Activated T-cell treated with anti-CD3 and anti-CD28 coated beads, Interleukin-2, amount 50 U/mL, for 4 hours (primary cell): ENCODE measurements at places on chromosomes 16 and 17.

DNA sequence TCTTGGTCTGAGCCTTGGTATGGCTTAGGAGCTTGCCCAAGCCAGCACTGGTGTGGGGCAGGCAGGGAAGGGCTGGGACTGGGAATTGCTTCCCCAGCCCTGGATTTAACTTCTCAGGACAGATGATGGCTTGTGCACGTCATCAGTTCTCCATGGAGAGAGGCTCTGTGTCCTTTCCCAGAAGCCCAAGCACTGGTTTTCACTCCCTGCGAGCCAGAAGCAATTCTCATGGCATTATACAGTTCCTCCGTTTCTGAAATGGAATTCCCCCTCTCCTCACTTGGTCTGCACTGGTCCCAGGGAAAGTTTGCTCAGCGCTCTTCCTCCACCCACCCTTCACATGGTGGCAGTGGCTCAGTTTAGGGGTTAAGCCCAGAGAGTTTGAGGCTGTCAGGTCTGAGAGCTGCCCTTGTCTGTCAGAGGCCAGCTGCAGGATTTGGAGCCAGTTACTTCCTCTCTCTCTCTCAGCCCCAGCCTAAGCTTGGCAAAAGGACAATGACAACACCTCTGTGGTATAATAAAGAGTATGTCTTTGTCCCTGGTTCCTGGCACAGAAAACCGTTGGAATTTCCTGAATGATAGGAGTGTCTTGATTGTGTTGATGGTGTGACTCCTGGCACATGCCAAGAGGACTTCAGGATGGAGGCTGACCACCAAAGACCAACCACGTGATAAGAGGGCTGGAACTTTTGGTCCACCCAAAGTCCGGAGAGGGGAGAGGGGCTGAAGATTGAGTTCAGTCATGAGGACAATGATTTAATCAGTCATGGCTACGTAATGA is 219.6 kb upstream of the TNRC6C start:
- DNase-seq, result no peak

DNA sequence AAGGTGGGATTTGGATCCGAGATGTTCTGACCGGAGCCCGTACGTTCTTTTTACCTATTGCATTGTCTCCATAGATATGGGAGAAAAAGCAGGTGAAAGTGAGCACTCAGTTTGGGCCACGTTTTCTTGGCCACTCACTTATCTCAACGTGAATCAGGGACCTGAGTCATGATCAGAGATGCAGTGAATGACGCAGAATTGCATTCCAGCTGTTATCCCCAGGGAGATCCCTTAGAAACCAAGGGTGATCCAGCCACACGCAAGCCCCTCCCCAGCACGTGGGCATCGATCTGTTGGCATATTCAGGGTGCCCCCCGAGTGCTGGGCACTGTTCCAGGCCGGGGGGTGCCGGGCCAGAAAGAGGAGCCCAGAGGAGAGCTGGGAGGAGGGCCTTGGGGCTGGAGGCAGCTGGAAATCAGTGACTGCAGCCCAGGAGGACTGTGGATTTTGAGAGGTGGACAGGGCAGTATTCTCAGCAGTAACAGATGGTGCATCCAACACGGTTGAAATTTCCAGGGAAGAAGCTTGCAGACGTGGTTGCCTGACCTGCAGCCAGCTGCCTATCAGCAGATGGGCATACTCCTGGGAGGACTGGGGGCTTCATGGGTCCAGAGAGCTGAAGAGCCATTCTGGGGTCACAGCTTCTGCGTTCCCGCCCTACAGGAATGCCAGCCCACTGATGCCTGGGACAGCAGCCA is 87.2 kb upstream of the CACNG5 start:
- DNase-seq, result no peak

DNA sequence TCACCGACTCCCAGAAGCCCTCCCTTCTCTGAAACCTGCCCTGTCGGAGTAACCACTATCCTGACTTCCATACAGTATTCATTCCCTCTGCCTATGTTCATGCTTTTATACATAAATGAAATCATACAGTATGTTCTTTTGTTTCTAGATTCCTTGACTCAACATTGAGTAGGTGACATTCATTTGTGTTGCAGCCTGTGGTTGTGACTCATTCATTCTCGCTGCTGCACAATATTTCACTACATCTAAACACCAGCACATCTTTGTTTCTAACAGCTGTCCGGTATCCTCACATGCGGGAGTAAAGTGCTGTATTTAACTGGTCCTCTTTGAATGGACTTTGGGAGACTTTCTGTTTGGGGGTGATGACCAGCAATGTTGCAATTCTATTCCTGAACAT is 135.0 kb upstream of the FOXF1 start:
- no peak for DNase-seq

DNA sequence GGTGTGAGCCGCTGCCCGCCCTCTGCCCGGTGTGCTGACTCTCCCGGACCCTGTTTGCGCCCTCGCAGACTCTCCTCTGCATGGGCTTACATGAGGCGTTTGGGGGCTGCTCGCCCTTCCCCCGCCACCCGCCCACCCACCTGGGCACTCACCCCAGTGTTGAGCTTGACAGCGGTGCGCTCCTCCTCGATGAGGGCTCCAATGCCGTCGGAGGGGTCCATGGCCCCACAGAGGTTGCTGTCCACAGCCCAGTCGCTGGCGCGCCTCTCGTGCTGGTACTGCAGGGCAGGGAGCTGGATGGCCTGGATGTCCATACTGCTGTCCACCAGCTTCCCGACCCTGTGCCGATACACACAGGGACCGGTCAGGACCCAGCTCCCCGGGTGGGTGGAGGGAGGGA is 21.4 kb upstream of the RNPS1 start:
- no peak for DNase-seq

DNA sequence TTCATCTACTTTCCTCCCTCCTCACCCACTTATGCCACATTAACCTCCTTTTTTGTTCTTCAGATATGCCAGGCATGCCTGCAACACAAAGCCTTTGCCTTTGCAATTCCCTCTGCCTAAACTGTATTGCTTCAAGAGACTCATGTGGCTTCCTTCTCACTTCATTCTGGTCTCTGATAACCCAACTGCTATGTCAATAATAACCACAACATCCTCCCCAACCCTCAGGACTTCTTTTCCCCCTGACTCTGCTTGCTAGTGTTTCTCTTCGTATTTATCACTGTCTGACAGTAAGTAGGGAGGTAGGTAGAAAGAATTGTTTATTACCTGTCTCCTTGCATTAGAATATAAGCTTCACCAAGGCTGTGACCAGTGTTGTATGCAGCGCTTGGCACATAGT is 22.4 kb downstream of the RBL2 start:
- no peak for DNase-seq

DNA sequence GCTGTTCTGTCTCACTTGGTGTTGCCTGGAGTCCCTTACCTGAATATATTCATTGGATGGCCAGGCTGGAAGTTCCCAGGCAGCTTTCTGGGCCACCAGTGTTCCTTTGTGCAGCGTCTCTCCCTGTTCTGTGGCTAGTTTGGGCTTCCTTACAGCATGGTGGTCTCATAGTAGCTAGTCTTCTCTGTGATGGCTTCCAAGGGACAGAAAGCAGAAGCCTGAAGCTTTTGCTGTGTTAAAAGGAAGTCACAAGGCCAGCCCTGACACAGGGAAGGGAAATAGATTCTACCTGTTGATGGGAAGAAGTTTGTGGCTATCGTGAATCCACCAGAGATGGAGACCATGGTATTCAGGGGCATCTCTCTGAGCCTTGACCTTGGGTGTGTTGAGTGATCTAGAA is 34.6 kb downstream of the PLCG2 start:
- no peak for DNase-seq

- DNase-seq, result no peak
Observed at GRCh38 chr17:38442548-38442947, 14.3 kb downstream of the ARHGAP23 start.

DNA sequence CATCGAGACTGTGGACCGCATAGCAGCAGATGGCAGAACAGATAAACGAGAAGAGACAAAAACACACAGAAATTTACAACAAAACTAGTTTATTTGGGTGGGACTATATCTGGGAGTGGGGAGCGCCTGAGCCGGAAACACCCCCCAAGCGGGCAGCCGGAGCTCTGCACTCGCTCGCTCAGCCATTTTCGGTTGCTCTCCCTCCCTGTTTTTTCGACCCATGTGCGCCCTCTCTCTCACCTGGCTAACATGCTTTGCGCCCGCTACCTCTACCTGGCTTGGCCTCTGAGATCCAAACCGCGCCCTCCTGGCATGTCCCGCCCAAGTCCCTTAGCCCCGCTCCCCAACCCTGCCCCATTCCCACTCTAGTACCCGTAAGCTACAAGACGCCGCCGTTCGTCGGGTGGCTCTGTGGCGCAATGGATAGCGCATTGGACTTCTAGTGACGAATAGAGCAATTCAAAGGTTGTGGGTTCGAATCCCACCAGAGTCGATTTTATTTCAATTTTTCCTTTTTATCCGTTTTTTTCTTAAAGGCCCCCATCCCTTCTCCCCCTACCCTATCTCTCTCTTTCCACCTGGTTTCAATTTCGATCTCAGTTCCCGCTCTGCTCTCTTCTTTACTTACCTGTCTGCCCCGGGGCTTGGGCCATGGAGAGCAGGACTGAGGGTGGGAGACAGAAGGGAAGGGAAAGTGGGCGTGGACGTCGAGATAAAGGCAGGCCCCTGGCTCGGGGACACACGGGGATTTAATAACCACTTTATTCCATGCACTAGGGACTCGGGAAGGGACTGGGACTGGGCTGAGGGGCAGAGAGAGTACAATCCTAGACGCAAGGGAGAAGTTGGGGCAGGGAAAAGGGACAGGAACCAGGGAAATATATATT is 2.4 kb upstream of the ALOXE3 start:
- DNase-seq, result peak; percentile 72
